ENCODE measurements at places on chromosomes 1 and 21.

DNA sequence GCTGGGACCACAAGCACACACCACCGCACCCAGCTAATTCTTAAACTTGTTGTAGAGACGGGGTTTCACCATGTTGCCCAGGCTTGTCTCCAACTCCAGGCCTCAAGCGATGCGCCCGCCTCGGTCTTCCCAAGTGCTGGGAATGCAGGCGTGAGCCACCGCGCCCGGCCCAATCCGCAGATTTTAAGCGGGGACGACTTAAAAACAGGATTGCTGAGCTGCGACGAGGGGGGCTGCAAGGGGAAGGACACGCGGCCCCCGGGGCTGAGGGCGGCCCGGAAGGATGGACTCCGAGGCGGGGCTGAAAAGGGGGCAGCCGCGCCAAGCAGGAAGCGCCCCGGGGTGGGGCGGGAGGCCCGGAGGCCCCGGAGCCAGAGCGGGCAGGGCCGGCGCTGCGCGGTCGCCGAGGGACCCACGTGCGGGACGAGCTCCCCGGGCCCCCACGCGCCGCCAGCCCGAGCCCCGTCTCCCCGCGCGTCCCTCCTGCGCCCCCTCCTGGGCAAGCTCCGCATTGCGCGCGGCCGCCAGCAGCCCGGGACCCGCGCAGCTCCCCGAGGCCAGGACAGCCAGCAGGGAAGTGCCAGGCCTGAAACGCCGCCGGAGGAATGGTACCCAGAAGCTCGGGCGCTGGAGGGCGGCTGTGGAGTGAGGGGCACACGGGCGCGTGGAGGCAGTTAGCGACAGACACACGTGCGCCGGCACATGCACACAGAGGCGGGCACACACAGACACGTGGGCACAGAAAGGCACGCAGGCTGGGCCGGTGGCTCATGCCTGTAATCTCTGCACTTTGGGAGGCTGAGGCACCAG is 5.5 kb upstream of the PRKCZ start:
- peak; percentile 67 for DNase-seq

GRCh38 chr1:56922070-56922469 is 43.7 kb downstream of the C8B start:
- no peak for DNase-seq

DNA sequence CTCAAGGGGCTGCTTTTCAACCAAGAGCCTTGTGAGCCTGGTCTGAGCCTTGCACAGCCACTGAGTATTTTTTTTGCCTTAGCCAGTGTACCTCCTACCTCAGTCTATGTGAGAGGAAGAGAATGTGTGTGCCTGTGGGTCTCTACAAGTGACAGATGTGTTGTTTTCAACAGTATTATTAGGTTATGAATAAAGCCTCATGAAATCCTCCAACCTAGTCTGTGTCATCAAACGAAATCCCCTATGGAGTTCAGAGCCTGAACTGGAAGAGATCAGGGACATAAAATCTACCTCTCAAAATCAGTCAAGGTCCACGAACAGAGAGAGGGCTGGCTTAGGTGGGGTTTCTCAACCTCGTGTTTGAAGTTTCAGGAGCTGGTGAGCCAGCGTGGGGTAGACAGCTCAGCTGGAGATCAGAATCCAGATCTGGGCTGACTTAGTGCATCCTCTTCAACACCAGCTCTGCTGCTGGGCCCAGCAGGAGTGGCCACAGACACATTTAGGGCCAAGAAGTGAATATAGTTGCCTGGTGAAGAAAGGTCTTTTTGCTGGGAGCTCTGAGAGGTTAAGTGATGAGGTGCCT is 8.2 kb downstream of the XKR8 start:
- DNase-seq = no peak

DNA sequence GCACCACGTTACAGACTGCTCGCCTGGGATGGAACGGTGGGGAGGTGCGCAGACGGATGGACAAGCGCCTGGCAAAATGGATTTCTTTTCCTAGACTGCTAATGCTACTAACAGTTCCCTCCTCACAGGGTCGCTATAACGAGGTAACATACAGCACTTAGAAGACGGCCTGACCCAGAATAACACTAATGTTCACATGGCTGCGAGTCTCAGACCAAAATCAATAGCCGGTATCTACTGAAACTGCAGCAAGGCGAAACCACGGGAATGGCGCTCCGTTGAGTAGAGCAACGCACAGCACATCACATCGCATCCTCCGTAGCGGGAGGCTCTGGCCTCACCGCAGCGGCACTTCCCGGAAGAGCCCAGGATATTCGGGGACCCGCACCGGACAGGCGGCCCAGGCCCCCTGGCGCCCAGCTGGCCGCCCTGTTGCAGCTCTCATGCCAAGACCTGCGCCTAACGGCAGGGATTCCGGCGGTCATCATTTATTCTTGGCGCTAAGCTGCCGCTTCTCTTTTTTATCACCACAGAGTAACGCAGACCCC is 46.6 kb downstream of the VPS26C start:
- DNase-seq = no peak

- DNase-seq = no peak
These were observed 22.8 kb downstream of the SLC9A1 start for GRCh38 chr1:27132147-27132546.
